ENCODE measurements at places on chromosomes 5 and 9.

GRCh38 chr5:87277279-87277835 is 9.7 kb downstream of the RASA1 start:
- no peak for DNase-seq

DNA sequence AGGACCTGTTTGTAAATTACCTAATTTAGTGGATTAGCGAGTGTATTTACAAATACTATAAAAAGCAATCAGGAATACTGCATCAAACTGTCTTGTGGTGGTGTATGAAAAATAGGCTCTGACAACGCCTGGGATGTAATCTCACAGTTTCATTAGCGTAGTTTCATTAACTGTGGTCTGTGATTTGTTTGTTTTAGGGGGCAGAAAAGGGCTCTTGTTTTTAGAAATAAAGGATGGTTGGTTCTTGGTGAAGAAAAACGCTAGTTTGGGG is 1.4 kb downstream of the SLC44A1 start:
- DNase-seq, result no peak

GRCh38 chr9:26657958-26658357 is 234.6 kb downstream of the CAAP1 start:
- no peak for DNase-seq

- DNase-seq, result no peak
These were observed 342.6 kb downstream of the CETN3 start for GRCh38 chr5:90066920-90067319.

DNA sequence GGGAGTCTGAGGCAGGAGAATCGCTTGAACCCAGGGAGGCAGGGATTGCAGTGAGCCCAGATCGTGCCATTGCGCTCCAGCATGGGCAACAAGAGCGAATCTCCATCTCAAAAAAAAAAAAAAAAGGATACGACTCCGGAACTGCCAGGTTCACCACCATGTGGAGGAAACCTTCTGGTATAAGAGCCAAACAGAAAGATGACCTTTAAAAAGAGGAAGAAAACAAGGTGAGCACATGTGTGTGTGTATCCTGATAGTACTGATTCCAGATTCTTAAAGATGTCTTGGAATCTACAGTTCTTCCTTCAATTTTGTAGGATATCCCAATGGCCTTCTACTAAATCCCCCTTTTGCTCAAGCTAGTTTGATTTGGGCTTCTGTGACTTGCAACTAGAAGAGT is 33.7 kb downstream of the FBXO10 start:
- no peak for DNase-seq

DNA sequence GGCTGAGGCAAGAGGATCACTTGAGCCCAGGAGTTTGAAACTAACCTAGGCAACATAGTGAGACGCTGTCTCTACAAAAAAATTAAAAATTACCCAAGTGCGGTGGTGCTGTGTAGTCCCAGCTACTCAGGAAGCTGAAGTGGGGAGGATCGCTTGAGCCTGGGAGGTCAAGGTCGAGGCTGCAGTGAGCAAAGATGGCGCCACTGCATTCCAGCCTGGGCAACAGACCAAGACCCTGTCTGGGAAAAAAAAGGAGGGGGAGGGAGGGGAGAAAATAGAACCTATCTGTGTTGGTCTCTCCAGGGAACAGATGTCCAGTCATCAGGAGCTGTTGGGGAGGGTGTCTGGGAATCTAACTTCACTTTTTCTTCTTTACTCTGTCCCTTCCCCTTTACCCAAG is 24.3 kb downstream of the MAT2B start:
- DNase-seq, result no peak

- DNase-seq, result no peak
These were observed 44.1 kb downstream of the PIK3R1 start for GRCh38 chr5:68259700-68260099.

- DNase-seq, result no peak
These were observed 406.1 kb downstream of the NR2F1-AS1 start for GRCh38 chr5:93174930-93175329.

DNA sequence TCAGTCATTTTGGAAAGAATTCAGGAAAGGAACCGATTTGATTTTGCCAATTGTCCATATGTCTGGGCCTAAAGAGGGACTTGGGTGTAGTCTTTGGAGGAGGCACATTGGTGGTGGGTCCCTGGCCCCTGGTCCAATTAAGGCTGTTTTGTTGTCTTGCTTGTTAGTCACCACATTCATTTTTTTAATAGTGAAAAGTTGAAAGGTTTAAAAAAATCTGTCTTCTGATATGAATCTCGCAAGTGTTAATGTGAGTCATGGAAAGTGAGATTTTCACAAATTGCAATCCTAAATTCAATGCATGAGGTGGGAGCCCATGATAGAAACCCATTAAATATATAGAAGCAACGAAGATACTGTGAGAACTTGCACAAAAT is 165.9 kb upstream of the OTULINL start:
- DNase-seq, result no peak

GRCh38 chr5:156515121-156515520 is 188.2 kb downstream of the SGCD start:
- no peak for DNase-seq

DNA sequence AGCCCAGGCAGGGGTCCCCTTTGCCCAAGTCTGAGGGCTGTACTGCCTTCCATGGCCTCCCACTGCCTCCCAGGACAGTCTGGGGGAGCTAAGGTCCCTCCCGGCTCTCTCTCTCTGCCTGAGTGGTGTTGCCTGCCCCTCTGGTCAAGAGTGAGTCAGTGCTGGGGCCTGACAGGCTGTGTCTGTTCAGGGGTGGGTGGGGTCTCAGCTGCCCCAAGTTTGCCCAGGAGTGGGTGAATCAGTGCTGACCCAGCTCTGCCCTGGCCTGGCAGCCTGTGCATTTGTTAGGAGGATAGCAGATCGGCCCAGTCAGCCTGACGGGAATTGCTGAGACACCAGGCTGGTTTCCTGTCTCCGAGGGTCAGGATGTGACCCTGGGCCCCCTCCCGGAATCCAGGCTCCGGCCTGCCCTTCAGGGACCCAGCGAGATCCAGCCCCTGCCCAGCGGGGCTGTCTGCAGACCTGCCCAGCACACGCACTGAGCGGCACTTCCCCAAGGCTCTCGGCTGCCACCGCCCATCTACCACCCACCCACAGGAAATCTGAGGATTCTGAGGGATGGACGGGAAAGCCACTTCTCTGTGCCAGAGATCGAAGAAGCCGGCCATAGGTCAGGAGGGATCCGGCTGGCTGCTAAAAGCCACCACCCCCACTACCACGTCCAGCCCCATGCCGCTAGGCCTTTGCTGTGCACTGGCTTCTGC is 15.9 kb downstream of the ENG start:
- no peak for DNase-seq

- no peak for DNase-seq
These were observed 8.0 kb downstream of the SURF6 start for GRCh38 chr9:133327834-133328484.

DNA sequence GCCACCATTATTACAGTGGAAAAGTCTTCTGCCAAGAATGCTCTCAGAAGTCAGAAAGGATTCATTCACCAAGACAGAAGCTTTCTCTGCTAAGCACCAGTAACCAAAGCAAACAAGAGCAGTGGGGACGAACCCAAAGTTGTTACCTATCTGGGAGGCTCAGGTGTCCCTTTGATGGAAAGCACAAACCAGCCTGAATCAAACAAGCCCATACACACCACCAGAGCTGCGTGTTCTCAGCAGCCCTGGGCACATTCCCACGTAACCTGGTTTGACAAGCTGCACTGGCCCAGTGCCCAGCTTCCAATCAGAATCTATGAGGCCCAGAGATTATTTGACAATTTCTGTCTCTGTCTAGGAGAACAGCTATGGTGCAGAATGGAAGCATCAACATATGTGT is 252.6 kb downstream of the ACTL7B start:
- no peak for DNase-seq

- DNase-seq, result no peak
These were observed 218.7 kb downstream of the TRPM3 start for GRCh38 chr9:70902692-70903131.

DNA sequence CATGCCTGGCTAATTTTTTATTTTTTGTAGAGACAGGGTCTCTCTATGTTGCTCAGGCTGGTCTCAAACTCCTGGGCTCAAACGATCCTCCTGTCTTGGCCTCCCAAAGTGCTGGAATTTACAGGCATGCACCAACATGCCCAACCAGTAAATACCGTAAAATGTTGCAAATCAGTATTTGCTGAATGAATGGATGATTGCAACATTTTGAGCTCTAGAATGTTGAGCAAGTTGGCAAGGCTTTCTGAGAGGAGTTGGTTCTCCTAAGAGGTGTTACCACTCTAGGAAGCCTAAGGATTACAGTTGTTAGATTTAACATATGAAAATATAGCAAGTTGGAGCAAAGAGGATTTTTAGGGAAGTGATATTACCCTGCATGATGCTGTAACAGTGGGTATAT is 15.6 kb upstream of the DMXL1 start:
- DNase-seq, result no peak

DNA sequence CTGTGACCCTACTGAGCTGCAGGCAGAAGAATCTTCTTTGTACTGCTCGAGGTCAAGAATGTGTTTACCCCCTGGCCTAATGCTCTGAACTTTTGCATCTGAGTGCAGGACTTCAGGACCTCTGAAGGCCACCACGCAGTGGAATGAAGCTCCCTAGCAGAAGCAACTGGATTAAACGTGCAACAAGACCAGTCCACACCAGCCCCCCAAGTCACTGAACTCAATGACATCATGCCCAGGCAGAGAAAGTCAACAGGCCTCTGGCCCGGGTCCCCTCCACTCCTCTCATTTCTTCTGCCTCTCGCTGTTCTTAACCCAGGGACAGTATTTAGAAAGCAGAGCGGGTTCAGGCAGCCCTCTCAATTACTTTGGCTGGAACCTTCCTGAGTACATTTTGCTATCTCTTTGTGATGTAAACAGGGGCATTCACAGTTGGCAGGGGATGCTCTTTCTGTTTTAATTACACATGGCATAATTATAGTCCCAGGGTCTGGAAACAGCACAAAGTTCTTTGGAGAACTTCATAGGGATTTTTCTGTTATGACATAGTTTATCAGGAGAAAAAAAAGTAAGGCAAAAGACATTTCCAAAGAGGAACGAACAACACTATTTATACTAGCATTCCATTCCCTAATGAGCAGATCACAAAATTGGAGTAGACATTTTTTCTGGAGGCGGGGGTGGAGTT is 108.2 kb upstream of the SPATA31D4 start:
- no peak for DNase-seq

GRCh38 chr5:68446487-68446894 is 230.9 kb downstream of the PIK3R1 start:
- no peak for DNase-seq

DNA sequence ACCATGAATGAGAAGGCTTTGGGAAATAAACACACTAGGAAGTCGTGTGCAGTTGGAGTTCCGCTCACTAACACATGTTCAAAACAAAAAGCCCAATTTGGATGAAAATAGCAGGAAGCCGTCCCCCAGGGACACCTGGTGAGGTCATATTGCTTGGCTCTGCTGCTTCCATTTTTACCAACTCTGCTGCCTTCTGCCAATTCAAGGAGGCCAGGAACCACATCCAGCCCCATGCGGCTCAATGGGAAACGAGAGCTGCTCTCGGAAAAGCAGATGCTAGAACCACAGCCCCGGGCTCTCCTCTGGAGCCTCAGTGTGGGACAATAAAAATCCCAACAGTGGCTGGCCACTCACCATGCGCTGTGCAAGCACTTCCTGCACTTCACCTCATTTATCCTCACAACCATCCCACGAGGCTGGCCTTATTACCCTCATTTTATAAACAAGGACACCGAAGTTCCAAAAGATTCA is 13.4 kb downstream of the ADAM19 start:
- DNase-seq, result no peak

GRCh38 chr5:142319105-142319504 is 5.7 kb downstream of the SPRY4 start:
- DNase-seq, result no peak

DNA sequence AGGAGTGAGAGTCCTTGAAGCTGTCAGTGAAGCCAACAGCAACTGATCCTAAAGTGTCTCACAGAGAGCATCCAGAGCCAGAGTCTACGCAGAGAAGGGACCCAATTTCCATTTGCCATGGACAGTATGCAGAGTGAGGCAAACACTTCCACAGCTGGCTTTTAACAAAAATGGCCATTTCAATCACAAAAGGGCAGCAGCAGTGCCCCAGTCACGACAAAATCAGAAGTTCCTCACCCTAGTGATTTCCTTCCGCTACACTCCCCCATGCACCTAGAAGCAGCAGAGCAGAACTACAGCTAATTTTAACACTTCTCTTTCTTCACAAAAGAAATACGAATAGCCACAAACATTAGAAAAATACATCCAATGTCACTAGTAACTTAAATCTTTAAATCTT is 27.9 kb downstream of the FBXW11 start:
- DNase-seq, result no peak

GRCh38 chr5:146399481-146399880 is 47.7 kb upstream of the TCERG1 start:
- no peak for DNase-seq

GRCh38 chr5:170563824-170564567 is 60.2 kb downstream of the KCNIP1 start:
- no peak for DNase-seq

Measured in stimulated activated CD8-positive, alpha-beta memory T cell treated with anti-CD3 and anti-CD28 coated beads, Interleukin-4, amount 100 ng/mL, for 1 hour (primary cell).